ENCODE measurements at places on chromosomes 2 and 18.
A peak's percentile ranks its signal among the peaks of the same experiment; 100 is the strongest.

GRCh38 chr2:152354909-152355308, 19.9 kb downstream of the FMNL2 start:
- no peaks in the 10 kb centered on the region for H3K4me1 ChIP-seq
- peaks cover 3% of the 10 kb centered on the region for H3K27me3 ChIP-seq
- no peak for DNase-seq
- no peaks in the 10 kb centered on the region for H3K36me3 ChIP-seq
- no peak overlapping the region for H3K27ac ChIP-seq

DNA sequence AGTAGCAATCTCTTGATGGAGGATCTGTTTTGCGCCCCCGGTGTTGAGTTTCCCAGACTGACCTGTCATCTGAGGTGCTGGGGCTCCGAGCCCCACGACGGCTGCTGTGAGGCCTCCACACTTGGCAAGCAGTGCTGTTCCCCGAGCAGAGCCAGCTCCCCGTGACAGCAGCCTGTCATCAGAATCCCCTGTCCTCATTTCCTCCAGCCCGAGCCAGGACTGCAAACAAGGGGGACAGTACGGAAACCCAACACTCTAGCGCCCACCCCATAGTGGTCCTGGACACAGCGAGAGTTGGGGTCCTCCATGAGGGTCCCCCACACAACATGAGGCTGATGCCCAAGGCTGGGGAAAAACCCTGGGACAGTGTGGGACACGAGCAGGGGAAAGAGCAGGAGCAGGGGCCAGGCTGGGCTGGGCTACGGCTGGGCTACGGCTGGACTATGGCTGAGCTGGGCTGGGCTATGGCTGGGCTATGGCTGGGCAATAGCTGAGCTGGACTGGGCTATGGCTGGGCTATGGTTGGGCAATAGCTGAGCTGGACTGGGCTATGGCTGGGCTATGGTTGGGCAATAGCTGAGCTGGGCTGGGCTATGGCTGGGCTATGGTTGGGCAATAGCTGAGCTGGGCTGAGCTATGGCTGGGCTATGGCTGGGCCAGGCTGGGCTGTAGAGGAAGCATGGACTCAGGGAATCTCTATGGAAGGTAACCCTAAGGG, 1.5 kb upstream of the KLHL30 start:
- H3K36me3 ChIP-seq, result no peaks in the 10 kb centered on the region
- no peak for DNase-seq
- H3K4me3 ChIP-seq, result no peak overlapping the region

- DNase-seq, result no peak
- H3K4me1 ChIP-seq, result no peaks in the 10 kb centered on the region
- H3K27ac ChIP-seq, result no peak overlapping the region
- H3K36me3 ChIP-seq, result no peaks in the 10 kb centered on the region
Observed at GRCh38 chr2:44821500-44821899, 120.0 kb upstream of the SIX3 start.

DNA sequence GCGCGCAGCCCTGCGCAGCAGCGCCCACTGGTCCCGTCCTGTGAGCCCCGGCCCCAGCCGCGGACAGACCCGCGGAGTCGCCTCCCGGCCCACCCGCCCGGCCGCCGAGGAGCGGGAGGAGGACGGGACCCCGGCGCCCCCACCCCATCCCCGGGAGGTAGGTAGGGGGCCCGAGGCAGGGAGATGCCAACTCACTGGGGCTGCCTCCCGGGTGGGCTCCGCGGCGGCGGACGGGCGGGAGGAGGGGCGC, 160 bp downstream of the SPTBN1 start:
- H3K27ac ChIP-seq, result no peak overlapping the region
- no peak for DNase-seq
- no peak overlapping the region for H3K4me3 ChIP-seq
- H3K36me3 ChIP-seq, result no peaks in the 10 kb centered on the region
- H3K4me1 ChIP-seq, result peaks cover 18% of the 10 kb centered on the region
- peaks cover 41% of the 10 kb centered on the region for H3K27me3 ChIP-seq

GRCh38 chr18:75779450-75779849, 351.9 kb upstream of the SMIM21 start:
- no peak overlapping the region for H3K4me3 ChIP-seq
- H3K36me3 ChIP-seq, result no peaks in the 10 kb centered on the region
- H3K27ac ChIP-seq, result no peak overlapping the region
- H3K27me3 ChIP-seq, result peaks cover 38% of the 10 kb centered on the region
- no peaks in the 10 kb centered on the region for H3K4me1 ChIP-seq

DNA sequence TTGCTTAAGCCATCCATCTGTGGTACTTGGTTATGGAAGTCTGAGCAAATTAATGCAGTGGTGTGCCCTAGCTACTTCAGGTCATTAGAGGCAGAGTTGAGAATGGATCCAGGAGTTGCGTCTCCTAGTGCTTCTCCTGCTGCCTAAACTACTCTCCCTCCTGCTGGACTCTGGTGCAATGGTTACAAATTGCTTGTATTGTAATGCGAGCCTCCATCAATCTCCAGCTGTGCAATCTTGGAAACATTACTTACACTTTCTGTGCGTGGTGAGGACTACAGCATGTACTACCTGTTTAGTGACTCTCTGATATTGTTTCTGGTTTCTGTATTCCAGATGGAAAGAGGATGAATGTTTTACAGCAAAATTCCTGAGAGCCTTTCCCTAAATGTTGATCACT, 119.0 kb upstream of the CYRIA start:
- no peak for DNase-seq
- H3K4me3 ChIP-seq, result no peak overlapping the region
- no peaks in the 10 kb centered on the region for H3K36me3 ChIP-seq
- no peaks in the 10 kb centered on the region for H3K4me1 ChIP-seq

DNA sequence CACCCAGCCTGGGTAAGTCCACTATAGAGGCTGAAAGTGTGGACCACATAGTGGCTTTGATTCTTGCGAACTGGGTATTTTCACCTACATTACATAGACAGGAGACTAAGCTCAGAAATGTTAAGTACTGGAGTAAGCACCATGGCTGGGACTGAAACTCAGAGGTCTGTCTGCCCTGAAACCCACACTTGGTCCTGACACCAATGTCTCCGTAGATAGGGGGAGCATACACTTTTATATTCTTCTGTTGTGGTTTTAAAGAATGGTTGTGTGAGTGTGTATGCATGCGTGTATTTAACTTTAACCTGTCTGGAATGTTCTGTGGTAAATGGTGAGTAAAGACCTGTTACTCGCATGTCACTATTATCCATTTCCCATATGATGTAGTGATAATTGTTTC, 10.3 kb upstream of the NPPC start:
- H3K4me1 ChIP-seq, result no peaks in the 10 kb centered on the region
- no peaks in the 10 kb centered on the region for H3K27me3 ChIP-seq
- no peak overlapping the region for H3K4me3 ChIP-seq
- DNase-seq, result no peak
- H3K36me3 ChIP-seq, result no peaks in the 10 kb centered on the region
- no peak overlapping the region for H3K27ac ChIP-seq

DNA sequence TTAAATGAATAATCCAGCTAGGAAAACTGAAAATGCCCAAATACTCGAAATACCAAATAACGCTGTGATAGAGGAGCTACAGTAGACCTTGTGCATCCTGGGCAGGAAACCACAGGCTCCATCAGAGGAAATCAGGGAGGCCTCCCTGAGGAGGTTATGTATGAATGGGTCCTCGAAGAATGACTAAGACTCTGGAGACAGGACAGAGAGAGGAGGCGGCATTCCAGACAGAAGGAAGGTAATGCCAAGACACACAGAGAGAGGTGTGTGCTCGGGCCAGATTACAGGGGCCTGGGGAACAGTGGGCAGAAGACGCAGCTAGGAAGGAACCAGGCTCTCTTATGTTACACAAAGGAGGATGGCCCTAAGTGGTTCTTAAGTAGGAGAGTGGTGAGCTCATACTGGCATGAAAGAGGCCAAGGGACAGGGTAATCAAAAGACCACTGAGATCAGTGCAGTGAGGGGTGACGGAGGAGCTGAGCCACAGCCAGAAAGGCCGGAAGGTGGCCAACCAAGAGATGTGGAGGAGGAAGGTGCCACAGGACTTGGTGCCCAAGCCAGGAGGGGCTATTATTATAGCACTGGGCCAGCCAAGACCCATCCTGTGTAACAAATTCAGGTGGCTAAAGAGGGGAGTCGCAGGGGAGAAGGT, 9.9 kb downstream of the ST3GAL5 start:
- peaks cover 78% of the 10 kb centered on the region for H3K4me1 ChIP-seq
- DNase-seq, result no peak
- peak overlapping the region; percentile 84 for H3K27ac ChIP-seq
- no peak overlapping the region for H3K4me3 ChIP-seq

- DNase-seq, result no peak
- H3K27me3 ChIP-seq, result no peaks in the 10 kb centered on the region
- H3K4me3 ChIP-seq, result no peak overlapping the region
- no peaks in the 10 kb centered on the region for H3K4me1 ChIP-seq
- no peak overlapping the region for H3K27ac ChIP-seq
- H3K36me3 ChIP-seq, result no peaks in the 10 kb centered on the region
Observed at GRCh38 chr2:240879105-240879504, 10.5 kb downstream of the AGXT start.

DNA sequence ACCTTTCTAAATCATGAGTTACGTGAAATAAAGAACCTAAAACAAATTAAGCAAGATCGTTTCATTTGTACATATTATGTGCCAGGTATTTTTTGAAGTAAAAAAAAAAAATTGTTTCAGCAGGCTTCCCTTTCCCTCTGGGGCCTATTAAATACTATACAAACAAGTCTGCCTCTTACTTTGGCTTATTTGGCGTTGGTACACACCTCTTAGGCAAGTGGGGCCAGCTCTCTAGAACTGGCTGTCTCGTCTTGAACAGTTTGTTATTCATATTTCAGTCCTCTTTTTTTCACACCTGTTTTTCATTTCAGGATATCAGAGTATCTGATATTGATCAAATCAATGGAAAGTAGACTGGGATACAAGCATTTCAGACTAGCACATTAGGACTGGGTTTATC, 27.4 kb upstream of the PPP3R1 start:
- no peak overlapping the region for H3K4me3 ChIP-seq
- DNase-seq, result no peak
- H3K27ac ChIP-seq, result no peak overlapping the region
- H3K36me3 ChIP-seq, result no peaks in the 10 kb centered on the region
- H3K27me3 ChIP-seq, result peaks cover 26% of the 10 kb centered on the region
- no peaks in the 10 kb centered on the region for H3K4me1 ChIP-seq

GRCh38 chr2:68653034-68653433, 9.7 kb downstream of the PROKR1 start:
- H3K4me3 ChIP-seq, result peak overlapping the region; percentile 37
- peaks cover 32% of the 10 kb centered on the region for H3K4me1 ChIP-seq
- H3K27me3 ChIP-seq, result peaks cover 12% of the 10 kb centered on the region
- H3K36me3 ChIP-seq, result no peaks in the 10 kb centered on the region
- DNase-seq, result no peak

GRCh38 chr2:28292491-28292890, 100.2 kb upstream of the FOSL2 start:
- H3K4me1 ChIP-seq, result no peaks in the 10 kb centered on the region
- no peak overlapping the region for H3K27ac ChIP-seq
- no peak overlapping the region for H3K4me3 ChIP-seq
- H3K27me3 ChIP-seq, result no peaks in the 10 kb centered on the region
- DNase-seq, result no peak

DNA sequence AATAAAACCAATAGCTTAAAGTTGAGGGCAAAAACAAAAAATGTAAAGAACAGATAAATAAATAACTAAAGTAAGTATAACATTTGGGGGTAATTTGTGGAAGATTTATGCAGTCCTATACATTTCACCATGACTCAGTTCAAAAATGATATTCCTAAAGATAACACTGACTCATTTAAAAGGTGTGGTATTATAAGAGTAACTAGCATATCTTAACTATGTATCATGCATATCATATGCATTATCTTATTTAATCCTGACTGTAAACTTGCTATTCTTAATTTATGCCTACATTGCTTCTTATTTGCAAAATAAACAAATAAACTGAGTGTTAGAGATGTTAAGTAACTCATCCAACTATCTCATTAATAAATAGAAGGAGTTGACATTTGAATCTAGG, 726.5 kb upstream of the PKDCC start:
- H3K27ac ChIP-seq, result no peak overlapping the region
- H3K4me1 ChIP-seq, result no peaks in the 10 kb centered on the region
- H3K36me3 ChIP-seq, result no peaks in the 10 kb centered on the region
- H3K4me3 ChIP-seq, result no peak overlapping the region

GRCh38 chr2:202944408-202944807, 32.3 kb downstream of the CARF start:
- peaks cover 6% of the 10 kb centered on the region for H3K4me1 ChIP-seq
- H3K4me3 ChIP-seq, result no peak overlapping the region
- DNase-seq, result no peak
- H3K27ac ChIP-seq, result no peak overlapping the region
- H3K36me3 ChIP-seq, result peaks cover 59% of the 10 kb centered on the region
- H3K27me3 ChIP-seq, result no peaks in the 10 kb centered on the region

DNA sequence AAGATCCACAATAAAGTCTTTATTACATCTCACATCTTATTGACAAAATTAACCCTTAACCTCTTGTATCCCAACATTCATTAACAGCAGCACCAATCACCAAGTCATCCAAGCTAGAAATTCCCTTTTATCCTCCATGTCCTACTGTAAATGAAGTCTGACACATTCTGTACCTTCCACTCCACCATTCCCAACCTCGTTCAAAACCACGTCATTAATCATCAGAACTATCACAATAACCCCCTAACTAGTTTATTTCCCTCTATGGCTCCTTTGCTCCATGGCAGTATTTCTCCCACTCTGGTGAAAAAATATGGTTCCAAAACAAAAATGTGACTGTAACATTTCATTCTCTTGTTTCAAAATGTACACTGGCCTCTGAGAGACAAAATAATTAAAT, 1626.2 kb downstream of the LRP1B start:
- no peak for DNase-seq
- no peak overlapping the region for H3K4me3 ChIP-seq
- no peaks in the 10 kb centered on the region for H3K4me1 ChIP-seq
- H3K27me3 ChIP-seq, result no peaks in the 10 kb centered on the region
- H3K36me3 ChIP-seq, result no peaks in the 10 kb centered on the region
- no peak overlapping the region for H3K27ac ChIP-seq

GRCh38 chr2:139798391-139798790, 1018.2 kb upstream of the NXPH2 start:
- no peaks in the 10 kb centered on the region for H3K36me3 ChIP-seq
- H3K4me1 ChIP-seq, result no peaks in the 10 kb centered on the region
- no peak overlapping the region for H3K27ac ChIP-seq

GRCh38 chr2:196341277-196341841, 170.0 kb upstream of the STK17B start:
- DNase-seq, result no peak
- no peaks in the 10 kb centered on the region for H3K36me3 ChIP-seq
- H3K4me1 ChIP-seq, result peaks cover 2% of the 10 kb centered on the region
- H3K4me3 ChIP-seq, result no peak overlapping the region

All from naive thymus-derived CD8-positive, alpha-beta T cell (primary cell).